DMS 273 treated with DMSO at 0.1 percent for 48 hours (cell line): ENCODE measurements at places on chromosomes 11 and 22.

DNA sequence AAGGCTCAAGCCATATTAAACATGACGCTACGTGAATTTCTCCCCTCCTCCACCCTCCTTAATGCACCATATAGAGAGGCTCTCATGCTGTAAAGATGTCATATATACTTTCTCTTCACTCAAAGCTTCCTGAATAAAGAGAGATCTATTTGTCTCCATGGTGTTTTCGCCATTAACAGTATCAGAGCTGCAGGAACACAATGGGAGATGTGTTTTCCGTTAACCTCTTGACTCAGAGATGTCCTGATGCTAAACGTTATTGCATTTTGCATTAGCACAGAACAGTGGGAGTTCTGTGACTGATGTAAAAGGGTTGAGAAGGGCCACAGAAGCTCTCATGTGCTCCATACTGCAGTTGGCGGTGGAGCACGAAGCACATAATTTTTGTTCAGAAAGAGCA is 25.7 kb upstream of the BLID start:
- no peak for DNase-seq

DNA sequence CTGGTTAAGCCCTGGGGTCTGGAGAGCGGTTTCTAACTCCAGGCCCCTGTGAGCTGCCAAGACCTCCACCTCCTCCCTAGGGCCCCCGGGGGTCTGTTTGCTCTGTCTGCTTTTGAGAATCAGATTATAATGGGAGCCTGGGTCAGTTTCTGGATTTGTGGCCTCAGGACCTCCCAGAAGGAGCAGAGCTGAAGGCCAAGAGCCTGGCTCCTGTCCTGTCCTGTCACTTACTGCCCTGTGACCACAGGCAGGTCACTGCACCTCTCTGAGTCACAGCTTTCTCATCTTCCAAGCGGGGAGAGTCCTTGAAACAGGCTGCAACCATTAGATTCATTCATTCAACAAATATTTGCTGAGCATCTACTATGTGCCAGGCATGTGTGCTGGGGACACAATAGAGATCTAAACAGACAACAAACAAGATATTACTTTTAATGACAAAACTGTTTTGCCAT is 87.3 kb upstream of the FGF3 start:
- no peak for DNase-seq

- DNase-seq: peak; percentile 29
These were observed 427.4 kb upstream of the CADM1 start for GRCh38 chr11:115931548-115932083.

GRCh38 chr22:27687984-27688545 is 113.5 kb downstream of the MN1 start:
- DNase-seq: no peak

DNA sequence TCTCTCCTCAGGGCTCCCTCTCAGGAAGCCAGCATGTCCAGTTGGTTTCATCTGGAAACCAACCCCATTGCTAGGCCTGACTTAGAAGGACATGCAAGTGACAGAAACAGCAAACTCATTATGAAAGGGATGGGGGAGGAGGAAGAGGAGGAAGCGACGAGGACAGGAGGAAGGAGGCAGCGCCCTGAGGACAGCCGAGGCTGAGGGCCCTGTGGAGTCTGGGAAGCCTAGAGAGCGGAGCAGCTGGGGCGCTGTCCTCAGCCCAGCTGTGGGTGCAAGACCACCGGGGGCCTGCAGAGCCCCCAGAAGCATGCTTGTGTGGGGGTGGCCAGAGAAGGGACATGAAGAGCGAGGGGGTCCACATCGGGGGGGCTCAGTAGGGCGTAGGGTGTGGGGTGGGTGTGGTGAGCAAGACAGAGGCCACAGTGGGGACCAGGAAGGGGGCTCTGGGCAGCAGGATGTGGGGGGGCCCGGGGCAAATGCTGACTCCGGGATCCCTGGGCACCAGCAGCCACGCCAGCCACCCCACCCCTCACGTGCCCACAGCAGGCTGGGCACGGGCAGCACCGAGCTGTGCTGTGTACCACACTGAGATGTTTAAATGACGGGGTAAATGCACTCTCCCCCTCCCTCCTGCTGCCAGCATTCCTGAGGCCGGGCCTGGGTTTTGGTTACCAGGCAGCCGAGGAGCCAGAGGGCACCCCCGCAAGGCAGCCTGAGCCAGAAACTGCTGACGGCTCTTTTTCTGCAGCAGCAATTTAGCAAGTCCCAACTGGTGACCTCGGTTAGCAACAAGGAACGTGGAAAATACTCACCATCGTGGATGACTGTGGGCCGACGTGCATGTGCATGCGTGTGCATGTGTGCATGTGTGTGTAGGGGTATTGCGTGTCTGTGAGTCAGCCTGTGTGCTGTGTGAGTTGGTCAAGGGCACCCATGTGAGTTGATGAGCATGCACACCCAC is 82.7 kb upstream of the LINC01488 start:
- no peak for DNase-seq

DNA sequence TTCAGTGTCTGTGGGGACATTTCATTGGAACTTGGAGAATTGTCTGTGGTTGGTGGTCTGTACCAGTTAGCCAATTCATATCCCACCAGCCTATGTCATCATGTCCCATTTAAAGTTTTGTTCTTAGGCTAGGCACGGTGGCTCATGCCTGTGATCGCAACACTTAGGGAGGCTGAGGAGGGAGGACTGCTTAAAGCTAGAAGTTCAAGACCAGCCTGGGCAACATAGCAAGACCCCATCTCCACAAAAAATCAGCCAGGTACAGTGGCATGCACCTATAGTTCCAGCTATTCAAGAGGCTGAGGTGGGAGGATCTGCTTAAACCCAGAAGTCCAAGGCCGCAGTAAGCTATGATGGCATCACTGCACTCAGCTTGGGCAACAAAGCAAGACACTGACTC is 55.6 kb upstream of the CCND1 start:
- no peak for DNase-seq

DNA sequence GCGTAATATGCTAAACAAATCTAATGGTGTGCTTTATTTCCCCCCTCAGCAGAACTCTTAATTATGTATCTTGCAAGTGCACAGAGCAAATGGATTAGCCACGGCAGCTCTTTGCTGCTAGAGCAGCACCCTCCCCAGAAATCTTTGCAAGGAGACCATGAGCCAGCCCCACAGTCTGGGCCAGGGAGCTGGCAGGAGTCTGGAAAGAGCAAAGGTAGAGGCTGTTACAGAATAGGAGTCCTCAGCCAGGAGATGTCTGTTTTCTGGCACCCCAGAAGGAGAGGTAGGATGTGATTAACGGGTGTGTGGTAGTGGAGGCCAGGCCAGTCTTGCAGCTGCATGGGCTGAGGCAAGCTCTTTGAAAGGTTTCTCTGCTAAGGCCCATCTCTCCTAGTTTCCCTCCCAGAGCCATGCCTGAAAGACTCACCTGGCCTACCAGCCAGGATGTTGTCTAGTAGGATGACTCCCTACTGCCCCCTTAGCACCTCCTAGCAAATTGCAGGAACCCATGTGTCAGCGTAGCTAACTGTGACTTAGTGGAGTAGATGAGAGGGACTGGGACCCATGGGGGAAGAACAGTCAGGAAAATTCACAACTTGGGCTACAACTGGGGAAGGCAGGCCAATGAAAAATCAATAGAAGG is 557.2 kb downstream of the BUD13 start:
- no peak for DNase-seq

DNA sequence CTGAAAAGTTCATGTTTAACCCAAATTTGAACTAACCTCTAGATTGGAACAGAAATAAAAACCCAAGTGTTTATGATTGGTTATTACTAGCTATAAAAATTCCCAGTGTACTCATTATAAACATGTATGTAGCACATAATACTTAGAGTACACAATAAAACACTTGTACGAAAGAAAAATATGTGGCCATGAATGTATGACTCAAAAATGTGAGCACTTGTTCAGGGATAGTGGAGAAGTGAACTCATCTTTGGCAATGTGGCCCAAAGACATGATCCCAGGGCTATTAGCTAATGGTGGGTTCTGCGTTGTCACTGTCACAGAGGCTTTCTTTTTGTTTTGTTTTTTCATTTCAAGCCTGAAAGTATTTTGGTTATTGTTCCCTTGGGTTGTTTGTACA is 72.0 kb downstream of the PPFIBP2 start:
- no peak for DNase-seq

- no peak for DNase-seq
These were observed 9.9 kb upstream of the RASD2 start for GRCh38 chr22:35530700-35531099.

- DNase-seq: no peak
These were observed 30.7 kb upstream of the ARFGAP3 start for GRCh38 chr22:42887523-42888507.

DNA sequence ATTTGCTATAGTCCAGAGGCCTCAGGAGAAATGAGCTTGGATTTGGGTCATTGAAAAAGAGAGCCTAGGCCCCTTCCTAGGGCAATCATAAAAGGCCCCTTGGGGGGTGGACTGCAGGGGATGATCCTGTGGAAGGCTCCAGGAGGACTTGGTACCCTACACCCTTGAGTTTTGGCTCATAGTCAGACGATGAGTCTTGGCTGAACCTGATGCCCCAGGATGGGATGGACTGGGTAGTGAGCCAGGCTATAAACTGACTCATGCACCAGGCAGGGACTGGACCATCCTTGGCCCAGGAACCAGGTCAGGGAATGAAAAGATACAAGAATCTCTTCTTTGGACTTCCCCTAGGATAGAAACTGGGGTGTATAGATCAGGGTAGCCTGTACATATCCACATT is 54.2 kb downstream of the NAV2 start:
- no peak for DNase-seq

DNA sequence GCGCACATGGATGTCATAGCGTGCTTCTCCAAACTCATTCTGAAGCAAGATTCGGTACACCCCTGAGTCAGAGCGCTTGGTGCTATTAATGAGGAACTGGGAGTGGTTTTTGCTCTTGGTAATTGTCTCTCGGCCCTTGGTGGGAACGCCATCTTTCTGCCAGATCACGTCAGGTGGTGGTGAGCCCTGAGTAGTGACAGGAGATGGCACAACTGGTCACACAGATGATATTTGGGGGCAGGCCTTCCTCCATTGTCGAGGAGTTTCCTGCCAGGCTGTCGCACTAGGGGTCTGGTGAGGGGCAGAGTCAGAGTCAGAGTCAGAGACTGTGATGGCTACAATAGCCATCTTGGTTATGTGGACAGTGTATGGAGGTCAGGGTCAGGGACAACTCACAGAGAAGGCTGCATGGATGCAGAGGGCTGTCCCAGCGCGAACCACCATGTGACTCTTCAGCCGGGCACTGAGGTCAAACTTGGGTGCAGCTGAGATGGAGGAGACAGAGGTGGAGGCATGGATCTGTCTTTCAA is 9.3 kb downstream of the TMEM86A start:
- DNase-seq: no peak

DNA sequence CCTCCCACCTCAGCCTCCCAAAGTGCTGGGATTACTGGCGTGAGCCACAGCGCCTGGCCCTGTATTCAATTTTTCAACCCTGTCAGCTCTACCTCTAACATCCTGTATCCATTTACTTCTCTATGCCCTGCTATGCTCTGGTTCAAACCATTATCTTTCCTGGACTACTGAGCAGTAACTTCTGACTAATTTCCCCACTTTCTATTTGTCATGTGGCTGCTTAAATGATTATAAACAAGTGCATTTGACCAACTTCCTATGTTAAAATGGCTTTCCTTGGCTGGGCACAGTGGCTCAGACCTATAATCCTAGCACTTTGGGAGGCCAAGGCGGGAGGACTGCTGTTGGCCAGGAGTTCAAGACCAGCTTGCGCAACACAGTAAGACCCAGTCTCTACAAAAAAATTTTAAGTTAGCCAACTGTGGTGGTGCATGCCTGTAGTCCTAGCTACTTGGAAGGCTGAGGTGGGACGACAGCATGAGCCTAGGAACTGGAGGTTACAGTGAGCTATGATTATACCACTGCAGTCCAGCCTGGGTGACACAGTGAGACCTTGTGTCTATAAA is 2.1 kb downstream of the MED19 start:
- no peak for DNase-seq

DNA sequence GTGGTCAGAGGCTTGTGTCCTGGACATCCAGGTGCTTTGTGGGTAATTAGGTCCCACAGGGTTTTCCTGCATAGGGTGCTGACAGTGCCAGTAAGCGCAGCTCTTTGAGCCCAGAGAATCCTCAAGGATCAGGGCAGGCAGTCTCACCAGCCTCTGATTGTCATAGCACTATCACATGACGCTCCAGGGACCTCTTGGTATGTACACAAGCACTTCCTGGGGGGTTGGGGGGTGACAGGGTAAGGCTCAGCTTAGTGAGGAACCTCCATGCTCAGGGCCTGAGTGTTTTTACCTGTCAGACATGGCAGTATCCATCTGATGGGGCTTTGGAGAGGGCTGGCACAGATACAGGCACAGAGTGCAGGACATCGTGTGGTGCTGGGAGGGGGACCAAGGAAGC is 27.9 kb upstream of the SUSD2 start:
- no peak for DNase-seq

DNA sequence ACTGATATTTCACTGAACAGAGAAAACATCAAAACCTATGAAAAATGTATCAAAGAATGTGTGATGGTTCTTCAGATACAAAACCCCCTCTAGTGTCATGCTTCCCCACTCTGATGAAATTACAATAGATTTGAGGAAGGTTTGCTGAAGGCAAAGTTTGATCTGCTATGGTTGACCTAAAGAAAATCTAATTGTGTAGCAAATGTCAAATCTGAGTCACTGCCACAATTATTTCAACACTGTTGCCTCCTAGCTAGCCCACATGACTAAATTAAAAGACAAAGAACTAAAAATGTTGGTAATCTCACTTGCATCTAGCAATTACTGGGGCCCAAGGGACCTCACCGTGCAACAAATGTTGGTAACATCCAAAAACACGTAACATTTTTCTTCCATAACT is 728.0 kb downstream of the DLG2 start:
- DNase-seq: no peak

DNA sequence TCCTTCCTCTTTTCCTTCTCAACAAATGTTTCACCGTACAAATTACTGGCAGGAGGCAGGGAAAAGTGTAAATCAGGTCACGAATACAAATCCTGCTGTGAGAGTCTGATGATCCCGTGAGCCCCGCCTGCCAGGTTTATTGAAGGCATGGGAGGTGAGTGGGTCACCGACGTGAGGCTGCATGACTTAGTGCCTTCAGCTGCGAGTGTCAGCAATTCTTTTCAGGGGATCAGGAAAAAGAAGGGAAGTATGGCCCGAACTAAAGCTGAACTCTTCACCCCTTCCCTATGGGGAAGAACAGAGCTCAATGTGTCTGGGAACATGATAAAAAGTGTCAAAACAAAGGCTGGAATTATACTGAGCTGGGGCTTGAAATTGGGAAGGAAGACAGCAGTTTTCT is 166.2 kb downstream of the OPCML start:
- DNase-seq: no peak

DNA sequence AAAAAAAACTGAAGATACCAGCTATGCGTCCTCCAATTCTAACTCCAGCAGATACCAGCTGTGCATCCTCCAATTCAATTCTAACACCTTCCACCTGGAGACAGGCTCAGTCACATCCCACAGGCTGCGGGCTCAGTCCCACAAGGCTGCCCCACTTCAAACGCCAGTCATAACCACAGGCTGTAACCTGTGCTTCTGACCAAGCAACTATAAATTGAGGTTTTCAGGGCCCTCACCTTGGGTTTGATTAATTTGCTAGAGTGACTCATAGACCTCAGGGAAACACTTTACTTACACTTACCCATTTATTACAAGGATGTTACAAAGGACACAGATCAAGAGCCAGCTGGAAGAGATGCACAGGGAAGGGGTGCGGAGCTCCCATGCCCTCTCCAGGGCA is 32.4 kb upstream of the MSANTD2 start:
- no peak for DNase-seq

GRCh38 chr22:31005535-31005934 is 36.5 kb downstream of the TUG1 start:
- no peak for DNase-seq

GRCh38 chr11:67586568-67587250 is 3.1 kb downstream of the GSTP1 start:
- DNase-seq: no peak

- no peak for DNase-seq
These were observed 89.5 kb downstream of the KCNQ1 start for GRCh38 chr11:2534134-2534956.
